ENCODE measurements at places on chromosomes 6 and 20. TPM values are rescaled to one million over a fixed set of nuclear protein-coding genes. Genes with fewer than 3 reads are reported as not detected.

Gene CYP21A2
- 0.61 TPM for total RNA-seq

Gene ADAM33
- not detected for total RNA-seq

Gene WFDC5
- total RNA-seq, result not detected

Gene ZNF334
- total RNA-seq, result not detected

Gene BCAS1
- 0.32 TPM for total RNA-seq

Gene SHLD1
- total RNA-seq, result 16.3 TPM
